ENCODE measurements at places on chromosomes 6 and 20.

DNA sequence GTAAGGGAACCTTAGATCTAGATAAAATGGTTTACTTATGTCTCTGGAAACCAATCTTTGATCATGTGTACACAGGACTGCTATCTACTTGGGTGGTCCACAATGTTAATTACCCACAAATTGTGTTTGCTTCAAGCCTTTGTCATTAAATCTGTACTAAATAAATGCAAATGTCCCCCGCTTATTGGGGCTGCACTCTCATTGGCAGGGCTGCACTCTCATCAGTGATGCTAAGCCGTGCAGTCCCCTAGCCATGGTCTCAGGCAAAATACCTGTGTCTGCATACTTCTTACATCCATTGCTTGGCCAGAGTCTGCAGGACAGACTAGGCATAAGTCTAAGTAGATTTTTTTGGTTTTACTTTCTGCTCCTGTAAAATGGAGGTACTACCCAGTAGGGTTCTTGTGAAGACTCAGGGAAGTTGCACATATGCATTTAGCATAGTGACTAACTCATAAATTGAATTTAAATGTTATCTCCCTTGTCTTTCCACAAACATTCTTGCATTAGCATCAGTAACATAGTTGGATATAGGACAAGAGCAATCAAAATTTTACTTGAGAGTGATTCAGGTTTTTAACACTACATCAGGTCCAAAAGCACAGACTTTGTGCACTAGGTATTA, 117.4 kb downstream of the ASCC3 start:
- DNase-seq: no peak

GRCh38 chr6:144006736-144007477, 1.2 kb downstream of the PLAGL1 start:
- DNase-seq: no peak

DNA sequence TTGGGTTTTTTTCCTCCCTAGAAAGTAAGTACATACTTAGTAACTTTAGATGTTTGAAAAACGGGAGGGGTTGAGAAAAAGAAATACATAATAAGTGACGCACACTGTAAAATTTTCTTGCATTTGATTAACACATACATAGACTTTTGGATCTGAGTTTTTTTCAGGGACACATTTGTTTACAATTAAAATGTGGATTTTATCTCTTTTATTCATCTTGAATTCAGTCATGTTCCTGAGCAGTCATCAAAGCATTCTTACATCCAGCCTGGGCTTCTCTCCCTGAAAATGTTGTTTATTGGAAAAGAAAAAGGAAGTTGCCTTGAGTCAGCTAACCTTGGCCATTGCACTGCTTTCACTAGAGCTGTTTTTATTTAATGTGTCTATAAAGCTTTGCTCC, 8.7 kb upstream of the RPP40 start:
- DNase-seq: no peak

- no peak for DNase-seq
Observed at GRCh38 chr6:148874698-148875293, 128.0 kb downstream of the UST start.

- DNase-seq: no peak
Observed at GRCh38 chr6:89085409-89086205, 5.1 kb downstream of the PNRC1 start.

DNA sequence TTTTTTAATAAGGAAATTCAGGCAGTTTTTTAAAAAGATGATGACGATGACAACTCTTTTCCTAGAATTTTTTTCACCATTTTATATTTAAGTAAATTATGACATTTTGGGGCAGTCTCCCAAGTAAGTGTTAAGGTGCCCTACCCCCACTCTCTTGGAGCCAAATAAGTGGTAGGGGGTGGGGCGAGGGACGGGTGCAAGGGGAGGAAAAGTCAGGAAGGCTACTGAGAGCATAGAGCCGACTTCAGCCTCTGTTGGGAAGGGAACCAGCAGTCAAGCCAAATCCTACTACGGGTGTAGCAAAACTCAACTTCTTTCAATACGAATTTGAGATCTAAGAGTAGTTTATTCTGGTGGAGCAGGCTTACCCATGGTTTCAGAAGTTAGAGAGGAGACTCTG, 54.4 kb downstream of the KIZ start:
- no peak for DNase-seq

DNA sequence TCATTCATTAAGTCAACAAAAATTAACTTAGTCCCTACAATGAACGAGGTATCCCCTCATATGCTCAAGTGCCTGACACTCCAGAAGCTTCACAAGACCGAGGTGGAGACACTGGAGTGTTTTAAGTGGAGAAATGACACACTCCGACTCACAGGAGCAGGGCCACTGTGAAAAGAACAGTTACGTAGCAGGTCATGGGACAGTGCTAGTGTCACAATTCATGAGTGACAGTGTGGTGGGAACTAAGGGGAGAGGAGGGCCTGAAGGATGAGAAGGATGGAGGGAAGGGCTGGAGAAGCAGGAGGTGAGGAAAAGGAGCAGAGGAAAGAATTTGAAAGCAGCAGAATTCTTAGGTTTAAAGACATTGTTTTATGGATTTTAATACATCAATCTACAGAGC, 1.3 kb upstream of the HLA-A start:
- no peak for DNase-seq

- no peak for DNase-seq
Observed at GRCh38 chr6:141618180-141618581, 514.5 kb upstream of the GJE1 start.

GRCh38 chr20:63433351-63433750, 39.1 kb downstream of the KCNQ2 start:
- DNase-seq: no peak

- DNase-seq: no peak
Observed at GRCh38 chr6:148565930-148566663, 180.7 kb upstream of the UST start.

GRCh38 chr20:49889935-49890333, 25.4 kb downstream of the SPATA2 start:
- DNase-seq: no peak

DNA sequence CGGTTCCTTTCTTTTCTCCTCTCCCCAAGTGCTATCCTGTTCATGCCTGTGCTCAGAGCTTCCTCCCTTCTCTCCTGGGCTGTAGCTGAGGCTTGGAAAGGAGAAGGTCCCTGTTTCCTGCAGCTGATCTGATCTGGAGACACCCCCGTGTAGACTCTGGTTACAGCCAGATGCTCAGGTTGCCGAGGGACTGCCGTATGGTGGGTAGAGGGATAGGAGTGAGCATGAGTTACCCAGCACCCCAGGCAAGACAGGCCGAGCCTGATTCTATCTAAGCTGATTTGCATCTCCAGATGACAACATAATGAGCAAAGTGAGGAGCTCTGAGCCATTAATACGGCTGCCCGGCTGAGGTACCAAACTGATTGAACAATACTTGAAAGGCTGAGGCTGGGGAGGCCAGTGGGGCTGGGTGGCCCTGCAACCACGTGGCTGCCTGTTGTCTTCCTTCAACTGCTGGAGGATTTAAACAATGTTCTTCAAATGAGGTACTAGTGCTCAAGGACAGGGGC, 91.8 kb downstream of the ASXL1 start:
- DNase-seq: no peak

DNA sequence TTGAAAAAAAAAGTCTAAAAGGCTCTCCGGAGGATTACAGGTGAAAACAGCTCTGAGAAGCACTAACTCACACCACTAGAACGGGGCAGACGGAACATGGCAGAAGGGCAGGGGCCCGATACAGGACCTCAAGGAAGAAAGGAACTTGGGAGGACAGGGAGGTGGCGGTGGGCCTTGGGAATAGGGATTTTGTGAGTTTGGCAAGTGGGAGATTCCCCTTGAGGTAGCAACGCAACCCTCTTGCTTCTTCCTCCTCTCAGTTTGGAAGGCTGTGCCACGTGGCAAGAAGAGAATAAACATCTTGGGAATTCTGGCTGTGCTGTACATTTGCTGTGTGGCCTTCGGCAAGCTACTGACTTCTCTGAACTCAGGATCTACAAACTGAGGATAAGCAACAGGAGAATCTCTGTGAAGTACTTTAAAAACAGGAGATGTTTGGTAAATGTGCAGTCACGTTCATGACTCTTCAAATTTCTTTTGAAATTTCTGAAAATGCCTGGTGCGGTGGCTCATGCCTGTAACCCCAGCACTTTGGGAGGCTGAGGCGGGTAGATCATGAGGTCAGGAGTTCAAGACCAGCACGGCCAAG, 220.8 kb downstream of the BCAS1 start:
- DNase-seq: no peak

GRCh38 chr20:10594296-10594868, 79.4 kb downstream of the JAG1 start:
- DNase-seq: no peak

GRCh38 chr6:161058741-161059140, 67.2 kb downstream of the MAP3K4 start:
- DNase-seq: no peak

GRCh38 chr6:102215425-102215824, 821.9 kb downstream of the GRIK2 start:
- DNase-seq: no peak

- no peak for DNase-seq
Observed at GRCh38 chr20:34579979-34580940, 21.7 kb downstream of the MAP1LC3A start.

DNA sequence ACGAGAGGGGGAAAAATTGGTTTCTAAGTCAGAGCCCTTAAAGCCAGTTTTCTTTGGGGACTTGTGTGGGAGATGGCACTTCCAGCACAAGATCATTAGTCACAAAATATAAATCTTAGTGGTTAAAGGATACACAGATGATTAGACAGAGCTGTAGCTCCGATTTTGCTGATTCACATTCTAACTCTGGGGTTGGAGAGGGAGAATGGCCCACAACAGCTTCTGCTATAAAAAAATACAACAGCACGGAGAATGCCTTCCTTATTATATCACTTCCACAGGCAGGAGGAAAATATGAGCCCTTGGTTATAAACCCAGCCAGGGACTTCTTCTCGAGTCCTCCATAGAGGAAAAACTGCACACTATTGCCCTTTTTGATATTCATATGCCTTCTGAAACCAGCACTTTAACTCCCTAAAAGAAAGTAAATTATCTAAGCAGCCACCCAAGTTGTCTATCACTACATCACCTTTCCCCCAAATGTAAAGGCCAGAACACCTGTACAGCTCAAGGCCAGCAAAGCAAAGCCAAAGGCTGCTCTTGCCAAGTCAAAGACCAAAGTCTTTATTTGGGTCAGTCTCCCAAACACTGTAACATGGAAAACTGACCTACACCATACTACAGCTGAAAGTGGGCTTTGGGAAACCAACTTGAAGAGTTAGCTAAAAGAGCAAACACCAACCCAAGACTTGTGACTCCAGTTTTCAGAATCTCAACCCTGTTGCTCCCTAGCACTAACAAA, 10.4 kb downstream of the MRPL14 start:
- DNase-seq: no peak

- DNase-seq: no peak
Observed at GRCh38 chr6:166559211-166559610, 27.3 kb downstream of the RAMACL start.

DNA sequence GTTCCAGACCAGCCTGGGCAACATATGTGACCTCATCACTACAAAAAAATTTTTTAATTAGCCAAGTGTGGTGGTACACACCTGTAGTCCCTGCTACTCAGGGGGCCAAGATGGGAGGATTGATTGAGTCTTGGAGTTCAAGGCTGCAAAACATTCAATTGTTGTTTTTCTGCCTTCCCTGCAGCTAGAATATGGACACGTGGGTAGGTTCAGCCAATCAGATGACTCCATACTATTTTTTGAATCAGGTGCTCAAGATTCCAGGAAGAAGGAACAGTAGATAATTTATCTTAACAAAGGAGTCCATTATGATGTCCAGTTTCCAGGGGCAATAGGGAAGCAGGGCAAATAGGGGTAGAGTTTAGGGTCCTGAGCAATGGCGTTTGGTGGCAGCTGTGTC, 2.4 kb upstream of the DEFB119 start:
- DNase-seq: no peak

GRCh38 chr6:81304466-81304865, 448.0 kb downstream of the TENT5A start:
- no peak for DNase-seq

DNA sequence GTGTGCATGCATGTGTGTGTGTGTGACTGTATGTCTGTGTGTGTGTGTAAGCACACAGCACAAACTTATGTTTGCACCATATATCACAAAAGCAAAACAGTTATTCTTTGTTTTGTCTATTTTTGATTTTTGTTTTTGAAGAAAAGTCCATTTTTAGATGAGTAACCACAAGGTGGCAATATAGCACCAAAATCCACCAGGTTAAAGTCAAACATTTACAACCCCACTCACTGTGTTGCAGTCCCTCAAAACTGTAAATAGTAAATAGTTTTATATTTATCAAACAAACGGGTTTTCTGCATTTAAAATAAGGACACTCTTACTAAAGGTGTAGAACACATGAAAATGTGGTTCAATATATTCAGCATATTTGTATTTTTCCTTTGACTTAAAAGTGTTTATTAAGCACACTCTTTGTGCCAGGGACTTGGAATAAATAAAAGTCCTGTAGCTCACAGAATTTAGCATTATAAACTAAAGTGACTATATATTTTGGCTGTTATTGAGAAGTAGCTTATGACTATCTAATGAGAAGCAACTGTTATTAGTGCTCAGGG, 118.5 kb downstream of the GFRAL start:
- no peak for DNase-seq

DNA sequence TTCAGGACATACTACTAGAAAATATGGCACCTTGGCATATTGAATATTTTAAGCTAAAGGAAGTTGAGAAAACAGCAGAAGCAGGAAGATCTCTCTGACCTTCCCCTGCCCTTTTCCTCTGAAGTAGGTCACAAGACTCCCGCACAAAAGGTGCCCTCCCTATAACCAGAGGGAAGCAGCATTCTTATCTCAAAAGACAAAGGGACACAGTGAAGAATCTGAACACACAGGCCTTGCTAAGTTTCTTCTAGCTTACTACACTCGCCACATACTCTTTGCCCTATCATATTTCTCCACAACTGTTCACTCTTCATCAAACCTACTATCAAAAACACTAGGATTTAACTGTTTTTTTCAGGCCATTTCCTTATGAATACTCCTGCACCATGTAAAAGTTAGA, 151.2 kb downstream of the ELOVL4 start:
- no peak for DNase-seq

- DNase-seq: no peak
Observed at GRCh38 chr6:11384531-11385309, 152.3 kb upstream of the NEDD9 start.

GRCh38 chr20:60069656-60070055, 111.4 kb downstream of the CDH26 start:
- DNase-seq: no peak

All from stimulated activated CD8-positive, alpha-beta memory T cell treated with anti-CD3 and anti-CD28 coated beads, Interleukin-2, amount 100 ng/mL, for 1 hour (primary cell).